ENCODE measurements at places on chromosomes 6 and 20.

DNA sequence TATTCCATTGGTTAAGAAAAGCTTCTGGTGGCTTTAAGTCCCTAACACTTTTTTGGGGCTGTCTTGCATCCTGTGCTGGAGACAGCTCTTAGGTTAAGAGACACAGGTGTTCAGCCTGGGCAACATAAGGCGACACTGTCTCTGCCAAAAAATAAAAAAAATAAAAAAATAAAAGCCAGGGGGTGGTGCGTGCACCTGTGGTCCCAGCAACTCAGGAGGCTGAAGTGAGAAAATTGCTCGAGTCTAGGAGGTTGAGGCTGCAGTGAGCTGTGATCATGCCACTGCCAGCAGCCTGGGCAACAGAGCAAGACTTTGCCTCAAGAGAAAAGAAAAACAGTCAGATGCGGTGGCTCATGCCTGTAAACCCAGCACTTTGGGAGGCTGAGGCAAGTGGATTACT, 55.6 kb upstream of the ZMYND8 start:
- no peak for DNase-seq

GRCh38 chr6:27275025-27275956, 27.8 kb downstream of the PRSS16 start:
- no peak for DNase-seq

GRCh38 chr6:69988458-69989126, 122.2 kb downstream of the COL19A1 start:
- DNase-seq: no peak

GRCh38 chr20:48523191-48523995, 304.4 kb downstream of the PREX1 start:
- peak; percentile 43 for DNase-seq

DNA sequence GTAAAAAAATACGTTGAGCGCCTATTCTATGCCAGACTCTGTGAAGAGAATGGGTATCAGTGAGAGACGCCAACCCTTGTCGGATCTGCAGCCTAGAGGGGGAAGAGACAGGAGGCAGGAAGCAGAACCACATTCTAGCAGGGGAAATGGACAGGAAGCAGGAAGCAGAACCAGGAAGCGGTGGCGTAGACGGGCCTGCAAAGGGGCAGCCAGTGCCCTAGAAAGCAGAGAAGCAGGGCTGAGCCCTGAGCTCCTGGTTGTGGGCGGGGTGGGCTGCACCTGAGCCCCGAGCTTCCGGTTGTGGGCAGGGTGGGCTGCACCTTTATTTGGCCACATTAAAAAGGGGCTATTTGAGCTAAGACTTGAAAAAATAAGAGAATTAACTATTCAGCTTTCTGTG, 71.9 kb downstream of the FAM120B start:
- no peak for DNase-seq

DNA sequence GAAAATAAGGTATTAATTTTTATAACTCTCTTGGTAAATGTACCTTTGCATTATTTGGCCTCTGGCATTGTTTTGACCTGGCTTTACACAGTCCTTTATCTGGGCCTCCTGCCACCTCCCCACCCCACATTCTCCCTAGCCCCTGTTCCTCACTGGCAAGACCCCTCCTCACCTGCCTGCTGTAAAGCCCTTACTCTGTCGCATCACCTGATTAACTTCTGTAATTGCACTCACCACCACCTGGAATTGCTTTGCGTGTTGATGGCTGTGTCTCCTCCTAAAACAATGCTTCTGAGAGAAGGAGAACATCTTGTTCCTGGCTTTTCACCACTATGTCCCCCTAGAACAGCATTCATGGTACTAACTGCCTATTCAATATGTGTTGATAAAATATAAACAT, 24.8 kb downstream of the SNX9 start:
- DNase-seq: no peak

- DNase-seq: no peak
These were observed 412.8 kb upstream of the AGPAT4 start for GRCh38 chr6:161686655-161687054.

DNA sequence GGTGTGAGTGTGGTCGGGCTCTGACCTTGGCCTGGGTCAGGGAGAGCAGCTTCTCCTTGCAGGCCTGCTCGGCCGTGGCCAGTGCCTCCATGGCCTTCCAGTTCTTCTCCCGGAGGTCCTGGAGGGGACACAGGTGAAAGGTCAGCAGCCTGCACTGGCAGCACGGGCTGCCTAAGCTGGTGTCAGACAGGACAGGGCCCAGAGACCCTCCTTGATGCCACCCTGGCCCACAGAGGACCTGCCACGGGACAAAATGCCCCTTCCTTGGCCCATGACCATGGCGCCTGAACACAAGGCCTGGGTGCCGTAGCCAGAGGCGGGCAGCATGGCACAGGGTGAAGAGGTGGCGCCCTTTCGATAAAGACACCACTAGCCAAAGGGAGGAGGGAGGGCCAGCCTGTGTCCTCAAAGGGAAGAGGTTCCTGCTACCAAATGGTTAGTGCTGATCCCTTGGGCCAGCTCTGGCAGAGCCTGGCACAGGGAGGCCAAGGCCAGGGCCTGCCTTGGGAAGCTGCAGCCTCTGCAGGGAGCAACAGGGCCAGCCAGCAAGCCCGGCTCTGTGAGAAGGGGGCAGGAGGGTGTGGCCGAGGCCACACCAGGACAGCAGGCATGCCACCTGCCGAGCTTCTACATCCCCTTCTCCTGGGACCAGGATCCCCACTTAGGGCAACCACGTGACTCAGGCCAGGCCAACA, 54.8 kb downstream of the DSTN start:
- DNase-seq: no peak

- DNase-seq: no peak
These were observed 252.7 kb downstream of the TAF4 start for GRCh38 chr20:61812845-61813485.

GRCh38 chr20:48288930-48289507, 503.7 kb upstream of the SULF2 start:
- DNase-seq: no peak

DNA sequence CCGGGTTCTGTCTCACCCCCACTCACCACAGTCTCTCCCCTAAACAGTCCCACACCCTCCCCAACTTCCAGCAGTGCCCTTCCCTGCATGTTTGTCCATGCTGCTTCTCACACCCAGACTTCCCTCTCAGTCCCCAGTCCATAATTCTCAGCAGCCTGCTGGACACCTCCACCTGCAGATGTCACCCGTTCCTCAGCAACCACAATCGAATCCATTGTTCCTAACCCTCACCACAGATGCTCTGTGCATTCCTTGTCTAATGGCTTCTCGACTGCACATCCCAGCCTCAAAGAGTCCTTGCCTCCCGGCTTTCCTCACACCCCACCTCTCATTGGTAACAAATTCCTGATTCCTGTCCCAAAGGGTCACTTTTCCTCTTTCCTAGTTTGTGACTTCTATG, 55.6 kb downstream of the GOPC start:
- no peak for DNase-seq

- DNase-seq: no peak
These were observed 120.0 kb upstream of the CITED2 start for GRCh38 chr6:139494376-139494990.

DNA sequence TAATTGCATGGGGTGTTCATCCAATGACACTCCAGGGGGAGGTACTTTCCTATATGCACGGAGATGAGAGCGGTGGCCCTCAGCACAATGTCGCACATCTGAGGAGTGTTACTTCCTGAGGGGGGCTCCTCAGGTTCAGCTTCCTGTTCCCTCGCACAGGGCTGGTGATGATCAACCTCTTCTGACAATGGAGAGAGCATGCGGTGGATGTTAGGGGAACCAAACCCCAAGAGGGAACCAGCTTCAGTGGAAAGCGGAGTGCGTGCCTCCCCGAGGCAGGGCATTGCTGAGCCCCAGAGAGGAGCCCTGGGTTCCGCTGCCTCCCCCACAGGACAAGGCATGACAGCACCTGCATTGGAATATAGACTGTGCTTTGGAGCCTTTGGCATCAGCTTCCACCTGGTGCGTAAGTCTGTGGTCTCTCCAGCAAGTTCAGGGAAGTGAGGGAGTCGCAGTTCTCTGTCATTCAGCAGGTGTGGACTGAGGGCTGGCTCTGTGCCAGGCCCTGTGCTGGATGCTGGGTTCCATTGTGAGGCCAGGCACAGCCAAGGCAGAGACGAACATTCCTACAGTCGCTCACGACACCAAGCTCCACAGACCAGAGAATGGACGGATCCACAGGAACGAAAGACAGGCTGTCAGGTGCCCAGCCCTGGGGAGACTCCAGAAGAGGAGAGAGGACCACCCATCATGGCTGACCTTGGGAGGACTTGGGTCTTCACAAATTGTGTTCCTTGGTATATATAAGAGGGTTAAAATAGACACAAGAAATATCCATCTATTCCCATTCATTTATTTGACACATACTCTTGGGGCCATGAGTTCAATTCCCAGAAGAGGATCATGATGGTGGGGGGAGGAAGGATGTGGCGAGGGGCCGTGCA, 3.9 kb upstream of the ZNF831 start:
- DNase-seq: no peak

GRCh38 chr6:103047567-103047966, 1654.1 kb downstream of the GRIK2 start:
- DNase-seq: no peak

- no peak for DNase-seq
These were observed 1336.7 kb upstream of the CITED2 start for GRCh38 chr6:140711019-140711613.

GRCh38 chr6:80329496-80329895, 223.0 kb downstream of the BCKDHB start:
- no peak for DNase-seq

DNA sequence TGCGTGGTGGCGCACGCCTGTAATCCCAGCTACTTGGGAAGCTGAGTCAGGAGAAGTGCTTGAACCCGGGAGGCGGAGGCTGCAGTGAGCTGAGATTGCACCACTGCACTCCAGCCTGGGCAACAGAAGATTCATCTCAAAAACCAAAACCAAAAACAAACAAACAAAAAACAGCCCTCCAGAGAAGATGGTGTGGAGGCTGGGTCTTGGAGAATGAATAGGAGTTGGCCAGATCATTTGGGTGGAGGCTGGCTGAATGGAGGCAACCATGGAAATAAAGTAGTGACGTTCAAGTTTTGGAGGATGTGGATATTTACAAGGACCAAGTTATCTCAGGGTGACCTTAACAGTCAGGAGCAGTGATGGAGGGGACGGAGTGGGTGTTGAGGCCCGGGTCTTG, 24.7 kb downstream of the HIVEP1 start:
- DNase-seq: no peak

GRCh38 chr20:19920381-19921138, 96.6 kb upstream of the NAA20 start:
- no peak for DNase-seq

- no peak for DNase-seq
These were observed 196.2 kb downstream of the TBC1D7 start for GRCh38 chr6:13131935-13132661.

- no peak for DNase-seq
These were observed 193.1 kb upstream of the SIM1 start for GRCh38 chr6:100657678-100658330.

DNA sequence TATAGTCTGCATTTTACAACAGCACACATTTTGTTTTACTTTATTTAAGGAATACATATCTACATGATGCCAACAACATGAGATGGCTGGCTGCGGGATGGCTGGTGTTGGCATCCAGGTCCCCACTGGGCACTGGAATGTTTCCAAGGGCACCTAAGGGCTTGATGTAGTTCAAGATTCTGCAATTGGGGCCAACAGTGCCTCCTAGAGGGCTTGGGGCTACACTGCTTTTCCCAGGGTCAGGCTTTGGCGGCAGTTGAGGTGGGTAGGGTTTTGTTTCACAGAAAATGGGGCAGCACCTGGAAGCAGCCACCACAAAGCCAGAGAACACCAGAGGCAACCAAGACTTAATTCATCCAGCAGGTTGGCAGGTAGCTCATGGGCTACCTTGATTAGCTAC, 202.2 kb upstream of the PRND start:
- DNase-seq: no peak

DNA sequence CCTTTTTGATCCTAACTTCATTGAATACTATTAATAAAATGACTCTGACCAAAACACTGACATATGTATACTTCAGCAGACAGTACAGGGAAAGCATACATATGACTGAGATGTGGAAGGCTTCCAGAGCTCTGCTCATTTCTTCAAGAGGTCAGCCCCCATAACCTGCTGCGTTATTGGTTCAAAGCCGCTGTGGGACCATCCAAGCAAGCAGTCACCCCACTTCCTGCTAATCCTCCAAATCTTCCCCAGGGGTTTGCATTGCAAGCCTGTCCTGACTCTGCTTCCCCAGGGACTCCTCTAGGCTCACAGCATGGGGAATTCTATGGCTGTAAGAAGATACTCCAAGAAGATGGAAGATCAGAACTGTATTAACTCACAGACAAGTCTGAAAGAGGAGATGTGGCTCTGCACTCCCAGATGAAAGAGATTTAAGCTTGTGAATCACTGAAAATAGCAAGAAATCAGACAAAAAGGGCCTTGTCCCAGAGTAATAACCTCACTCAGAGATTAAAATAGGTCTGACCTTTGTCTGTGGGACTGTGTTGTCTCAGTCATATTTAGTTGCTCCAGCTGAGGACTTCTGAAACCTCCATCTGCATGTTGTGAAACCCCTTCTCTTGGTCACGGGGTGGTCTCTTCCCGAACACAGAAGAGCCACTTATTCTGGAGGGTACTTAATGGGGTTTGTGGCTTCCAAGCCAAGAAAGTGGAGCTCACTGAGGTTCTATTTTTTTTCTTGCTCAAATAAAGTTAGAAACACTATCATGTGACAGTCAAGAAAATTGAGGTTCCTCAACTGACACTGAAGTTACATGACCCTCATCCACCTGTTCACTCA, 101.5 kb upstream of the MARCKS start:
- no peak for DNase-seq

GRCh38 chr20:21258411-21258810, 44.7 kb upstream of the XRN2 start:
- DNase-seq: no peak

GRCh38 chr20:45857882-45858216, 435 bp downstream of the ZSWIM3 start:
- no peak for DNase-seq

DNA sequence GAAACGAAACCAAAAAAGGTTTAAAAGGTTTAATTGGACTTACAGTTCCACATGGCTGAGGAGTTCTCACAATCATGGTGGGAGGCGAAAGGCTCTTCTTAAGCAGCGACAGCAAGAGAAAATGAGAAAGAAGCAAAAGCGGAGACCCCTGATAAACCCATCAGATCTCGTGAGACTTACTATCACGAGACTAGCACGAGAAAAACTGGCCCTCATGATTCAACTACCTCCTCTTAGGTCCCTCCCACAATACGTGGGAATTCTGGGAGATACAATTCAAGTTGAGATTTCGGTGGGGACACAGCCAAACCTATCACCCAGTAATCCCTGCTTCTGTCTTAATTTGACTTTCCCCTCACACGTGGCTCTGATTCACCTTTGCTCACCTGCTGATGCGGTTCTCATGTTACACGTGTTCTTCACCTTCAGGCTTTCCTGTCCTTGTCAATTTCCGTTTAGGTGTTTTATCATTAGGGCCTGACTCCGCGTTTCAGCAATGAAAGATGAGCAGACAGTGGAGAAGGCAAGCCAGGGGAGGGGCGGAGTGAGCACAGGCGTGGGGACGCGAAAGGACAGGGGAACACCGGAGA, 57.1 kb downstream of the AGPAT4 start:
- no peak for DNase-seq
